ENCODE measurements at places on chromosomes 3 and 15.

- no peak for DNase-seq
Observed at GRCh38 chr3:133127381-133127780, 89.2 kb downstream of the TMEM108 start.

DNA sequence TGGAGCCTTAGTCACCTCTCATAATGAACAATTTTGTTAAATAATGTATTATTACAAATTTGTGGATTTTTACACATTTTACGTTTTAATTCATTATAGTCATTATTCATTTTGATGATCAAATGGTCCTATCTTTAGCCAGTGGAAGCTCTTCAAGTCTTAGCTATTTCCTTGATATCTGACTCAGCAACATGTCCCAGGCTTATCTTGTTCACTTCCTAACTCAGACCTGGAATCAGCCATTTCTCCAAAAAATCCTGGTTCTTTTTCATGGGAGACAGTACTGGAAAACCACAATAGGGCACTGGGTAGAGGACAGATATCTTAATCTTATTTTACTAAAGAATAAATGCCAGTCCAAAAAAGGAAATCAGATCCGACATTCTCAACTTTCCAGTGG is 56.4 kb downstream of the RYK start:
- DNase-seq = no peak

DNA sequence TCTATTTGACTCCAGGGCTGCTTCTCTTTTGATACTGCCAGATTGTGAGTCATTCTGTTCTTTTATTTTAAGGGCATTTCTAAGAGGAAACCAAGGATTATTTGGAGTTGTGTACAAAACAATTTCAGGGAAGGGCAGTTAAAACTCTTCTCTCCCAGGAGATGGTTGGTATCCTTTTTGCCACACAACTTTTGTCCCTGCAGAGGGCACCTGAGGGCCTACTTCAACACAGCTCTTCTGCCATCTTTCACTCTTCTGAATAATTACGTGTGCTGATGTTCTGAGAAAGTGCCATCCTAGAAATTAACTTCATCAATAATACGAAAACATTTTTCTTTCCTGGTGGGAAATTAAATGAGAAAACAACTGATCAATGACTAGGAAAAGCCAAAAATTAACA is 75.7 kb upstream of the GADL1 start:
- no peak for DNase-seq

- DNase-seq = peak; percentile 66
Observed at GRCh38 chr3:122942937-122943827, 84.4 kb downstream of the SEMA5B start.

GRCh38 chr3:180278583-180279188 is 241.9 kb upstream of the PEX5L start:
- DNase-seq = no peak

DNA sequence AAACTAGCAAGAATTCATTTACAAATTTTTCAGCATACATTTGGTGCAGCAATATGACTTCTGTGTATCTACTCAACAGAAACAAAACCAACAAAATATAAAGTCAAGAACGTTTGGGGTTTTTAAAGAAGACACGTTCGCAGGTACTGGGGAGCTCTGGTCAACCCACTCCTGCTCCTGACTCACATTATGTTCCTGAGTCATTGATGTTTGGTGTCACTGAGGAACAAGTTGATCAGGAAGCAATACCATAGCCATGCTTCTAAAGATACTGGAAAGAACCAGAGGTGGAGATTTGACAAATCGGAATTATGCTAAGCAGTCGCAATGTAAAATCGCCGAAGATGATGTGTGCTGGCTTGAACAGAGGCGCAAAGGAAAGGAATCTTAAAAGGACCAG is 22.0 kb downstream of the SLC4A7 start:
- DNase-seq = no peak

GRCh38 chr3:54211097-54211496 is 88.7 kb downstream of the CACNA2D3 start:
- DNase-seq = no peak

DNA sequence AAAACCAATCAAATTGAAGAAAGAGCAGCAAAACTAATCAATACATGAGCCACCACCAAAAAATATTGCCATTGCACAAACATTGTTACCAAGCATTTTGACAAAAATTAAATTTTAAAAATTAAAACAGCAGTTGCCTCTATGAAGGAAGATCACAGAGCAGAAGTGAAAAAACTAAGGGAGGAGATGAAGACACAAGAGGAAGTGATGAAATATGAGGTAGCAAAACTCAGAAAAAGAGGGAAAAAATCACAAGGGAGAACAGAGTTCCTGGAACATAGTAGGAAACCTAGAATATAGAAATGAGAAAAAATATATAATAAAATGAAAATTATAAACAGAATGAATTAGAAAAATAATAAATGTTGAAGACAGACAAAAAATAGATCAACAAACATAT is 7.3 kb upstream of the SERPINI2 start:
- DNase-seq = no peak

- DNase-seq = peak; percentile 48
Observed at GRCh38 chr15:43913026-43913780, 86.4 kb downstream of the WDR76 start.

GRCh38 chr3:106510206-106510605 is 641.4 kb upstream of the CBLB start:
- no peak for DNase-seq

DNA sequence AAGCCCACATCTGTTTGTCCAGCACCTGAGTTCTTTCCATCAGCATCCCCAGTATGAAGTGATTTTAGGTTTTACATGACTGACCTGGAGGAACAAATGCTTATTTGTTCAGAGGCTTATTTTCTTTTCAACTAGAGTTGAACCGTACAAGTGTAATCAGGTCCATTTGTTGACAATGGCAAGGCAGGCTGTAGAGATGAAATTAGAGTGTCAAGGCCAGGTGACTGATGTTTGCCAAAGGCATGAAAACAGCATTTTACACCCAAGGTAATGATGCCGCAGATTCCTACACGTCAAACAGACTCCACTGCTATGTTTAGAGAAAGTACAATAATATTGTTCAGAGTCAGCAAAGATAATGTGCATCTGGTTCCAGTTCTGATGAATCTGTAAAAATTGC is 96.5 kb downstream of the KCNAB1 start:
- DNase-seq = no peak

DNA sequence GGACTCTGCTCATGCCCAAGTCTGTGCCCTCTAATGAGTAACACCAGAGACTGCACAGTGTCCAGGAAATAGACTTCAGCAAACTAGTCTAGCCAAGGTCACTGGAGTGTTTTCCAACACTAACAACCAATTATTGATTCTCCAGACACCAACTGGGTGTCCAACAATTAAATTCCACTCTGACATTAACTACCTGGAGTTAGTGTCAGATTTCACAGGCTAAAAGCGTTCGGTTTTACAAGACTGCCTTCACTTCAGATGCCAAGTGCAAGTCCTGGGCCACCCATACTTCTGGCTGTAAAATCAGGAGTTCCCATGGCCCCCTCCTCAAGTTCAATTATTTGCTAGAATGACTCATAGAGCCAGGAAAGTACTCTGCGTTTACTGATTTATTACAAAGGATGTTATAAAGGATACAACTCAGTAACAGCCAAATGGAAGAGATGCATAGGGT is 20.8 kb upstream of the CFAP161 start:
- DNase-seq = no peak

DNA sequence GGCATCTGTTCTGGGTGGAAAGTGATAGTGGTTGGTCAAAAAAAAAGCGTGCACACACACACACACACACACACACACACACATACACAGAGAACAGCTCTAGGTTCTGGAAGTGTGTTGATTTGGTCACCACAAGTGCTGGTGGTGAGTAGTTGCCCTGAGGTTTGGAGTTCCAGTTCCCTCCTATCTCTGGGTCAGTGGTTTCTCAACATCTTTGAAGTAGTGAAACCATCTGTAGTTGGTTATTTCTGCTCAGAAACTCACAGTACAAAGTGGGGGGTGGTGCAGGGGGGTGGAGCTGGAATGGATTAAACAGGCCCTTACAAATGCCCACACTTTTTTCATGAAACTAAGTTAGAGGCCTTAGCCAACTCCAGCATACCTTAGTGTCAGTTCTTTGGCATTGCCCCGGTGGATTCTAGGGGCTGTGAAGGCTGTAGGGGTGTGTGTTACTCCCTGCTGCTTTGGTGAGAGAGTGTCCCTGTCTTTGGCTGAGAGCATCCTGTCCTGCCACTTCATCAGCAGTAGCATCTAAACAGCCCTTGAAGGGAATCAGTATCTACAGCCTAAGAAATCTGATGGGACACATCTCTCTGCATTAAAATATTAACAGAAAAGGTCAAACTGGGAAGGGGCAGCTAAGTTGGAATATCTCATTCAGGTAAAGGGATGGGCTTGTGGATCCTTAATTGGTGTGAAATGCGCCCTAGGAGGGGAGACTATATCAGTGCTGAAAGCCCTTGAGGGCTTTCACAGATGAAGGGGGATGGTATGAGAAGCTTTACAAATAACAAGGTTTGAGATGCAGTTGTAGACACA is 20.6 kb downstream of the SMAD3 start:
- DNase-seq = no peak

DNA sequence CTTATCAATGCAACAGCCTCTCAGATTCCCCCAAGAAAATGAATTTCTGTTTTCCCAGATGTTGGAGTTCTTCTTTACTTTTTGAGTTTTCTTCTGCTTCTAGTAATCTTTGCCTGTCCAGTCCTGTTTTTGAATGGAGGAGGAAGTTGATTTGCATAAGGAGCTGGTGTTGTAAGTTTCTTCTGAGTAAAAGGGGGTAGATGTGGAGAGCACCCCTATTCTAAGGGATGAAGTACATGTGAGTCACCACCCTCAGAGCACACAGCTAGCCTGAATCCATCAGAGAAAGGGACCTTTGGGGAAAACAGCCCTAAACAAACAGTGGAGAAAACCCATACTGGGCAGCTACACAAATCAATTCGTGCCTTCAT is 34.5 kb downstream of the ACAA1 start:
- DNase-seq = no peak

- no peak for DNase-seq
Observed at GRCh38 chr3:100650651-100651619, 41.5 kb downstream of the ADGRG7 start.

- DNase-seq = peak; percentile 10
Observed at GRCh38 chr3:79729096-79729495, 38.7 kb downstream of the ROBO1 start.

GRCh38 chr15:70437882-70438451 is 325.4 kb downstream of the UACA start:
- DNase-seq = no peak

DNA sequence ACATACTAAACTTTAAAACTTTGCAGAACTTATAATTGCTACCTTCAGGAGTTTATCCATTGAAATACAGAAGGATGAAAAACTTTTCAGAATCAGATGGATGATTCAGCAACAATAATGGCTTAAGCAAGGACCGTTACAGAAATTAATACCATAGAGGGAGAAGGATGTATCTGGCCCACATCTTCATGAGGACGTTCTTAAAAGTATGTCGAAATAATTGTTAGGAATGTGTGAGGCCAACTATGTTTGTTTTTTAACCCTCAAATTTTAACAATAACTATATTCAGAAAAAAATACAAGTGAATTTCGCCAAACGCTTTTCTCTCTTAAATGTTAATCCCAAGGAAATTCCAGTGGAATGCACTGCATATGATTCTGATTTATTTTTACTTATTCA is 105.2 kb upstream of the EPHA3 start:
- DNase-seq = no peak

- peak; percentile 5 for DNase-seq
Observed at GRCh38 chr3:121096953-121097352, 188.9 kb downstream of the STXBP5L start.

- DNase-seq = no peak
Observed at GRCh38 chr3:155065537-155065936, 14.6 kb upstream of the MME start.

- DNase-seq = no peak
Observed at GRCh38 chr3:171850320-171850959, 7.3 kb downstream of the TMEM212 start.

- peak; percentile 28 for DNase-seq
Observed at GRCh38 chr3:31288641-31289100, 244.1 kb upstream of the STT3B start.

GRCh38 chr3:147705651-147706051 is 296.5 kb downstream of the ZIC1 start:
- DNase-seq = no peak

DNA sequence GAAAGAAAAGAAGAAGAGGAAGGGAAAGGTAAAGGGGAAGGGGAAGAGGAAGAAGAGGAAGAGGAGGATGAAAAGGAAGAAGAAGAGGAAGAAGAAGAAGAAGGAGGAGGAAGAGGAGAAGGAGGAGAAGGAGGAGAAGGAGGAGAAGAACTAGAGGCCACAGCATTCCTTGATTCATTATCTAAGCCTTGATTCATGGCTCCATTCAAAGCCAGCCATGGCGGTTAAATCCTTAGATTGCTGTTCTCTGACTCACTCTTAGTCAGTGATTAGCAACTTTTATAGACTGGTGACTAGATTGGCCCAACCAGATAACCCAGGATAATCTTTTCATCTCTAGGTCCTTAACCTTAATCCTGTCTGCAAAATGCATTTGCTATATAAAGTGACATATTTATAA is 47.6 kb downstream of the OSTN start:
- DNase-seq = no peak

GRCh38 chr3:178405531-178405930 is 130.7 kb upstream of the KCNMB2 start:
- DNase-seq = peak; percentile 73

GRCh38 chr3:115659253-115660220 is 36.2 kb downstream of the GAP43 start:
- DNase-seq = no peak

- no peak for DNase-seq
Observed at GRCh38 chr15:90680371-90680935, 36.7 kb upstream of the BLM start.

- no peak for DNase-seq
Observed at GRCh38 chr15:58947179-58947578, 13.7 kb upstream of the SLTM start.

DNA sequence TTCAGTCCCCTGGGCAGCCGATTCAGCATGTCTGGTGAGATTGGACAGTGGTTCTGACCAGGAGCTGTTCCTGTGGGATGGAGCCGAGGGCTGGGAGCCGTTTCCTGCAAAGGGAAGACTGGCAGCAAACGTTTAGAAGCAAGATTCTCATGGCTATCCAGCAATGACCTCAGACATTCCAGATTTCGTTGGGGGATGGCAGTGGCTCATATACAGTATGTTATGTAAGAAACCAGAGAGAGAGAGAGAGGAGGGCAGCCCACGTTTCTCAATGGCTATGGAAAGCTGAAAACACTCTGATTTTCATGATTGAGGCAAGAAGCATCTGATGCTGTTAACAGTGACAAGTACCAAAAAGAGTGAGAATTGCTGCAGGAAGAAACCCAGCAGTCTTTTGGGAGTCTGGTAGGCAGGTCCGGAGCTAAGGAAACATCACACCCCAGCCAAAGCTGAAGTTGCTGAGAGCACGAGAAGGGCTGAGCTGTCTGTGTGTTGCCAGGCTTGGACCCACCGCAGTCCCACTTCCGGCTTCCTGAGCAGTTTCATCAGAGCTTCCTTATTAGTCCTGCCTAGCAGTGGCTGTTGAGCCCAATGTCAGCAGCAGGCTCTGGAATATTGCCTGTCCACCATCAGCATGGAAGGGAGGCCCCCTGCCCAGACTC is 25.6 kb upstream of the VPS8 start:
- no peak for DNase-seq

- no peak for DNase-seq
Observed at GRCh38 chr15:85828874-85829273, 34.1 kb upstream of the KLHL25 start.

GRCh38 chr3:136671921-136672320 is 80.3 kb downstream of the STAG1 start:
- no peak for DNase-seq

- DNase-seq = no peak
Observed at GRCh38 chr3:196695849-196696226, 16.2 kb downstream of the CEP19 start.

Measured in renal pelvis (tissue), 12 donors.